ENCODE measurements at places on chromosomes 3 and 15. TPM values are rescaled to one million over a fixed set of nuclear protein-coding genes. Genes with fewer than 3 reads are reported as not detected.

- no peak for DNase-seq
These were observed 103.0 kb upstream of the HES1 start for GRCh38 chr3:194032828-194033435.

DNA sequence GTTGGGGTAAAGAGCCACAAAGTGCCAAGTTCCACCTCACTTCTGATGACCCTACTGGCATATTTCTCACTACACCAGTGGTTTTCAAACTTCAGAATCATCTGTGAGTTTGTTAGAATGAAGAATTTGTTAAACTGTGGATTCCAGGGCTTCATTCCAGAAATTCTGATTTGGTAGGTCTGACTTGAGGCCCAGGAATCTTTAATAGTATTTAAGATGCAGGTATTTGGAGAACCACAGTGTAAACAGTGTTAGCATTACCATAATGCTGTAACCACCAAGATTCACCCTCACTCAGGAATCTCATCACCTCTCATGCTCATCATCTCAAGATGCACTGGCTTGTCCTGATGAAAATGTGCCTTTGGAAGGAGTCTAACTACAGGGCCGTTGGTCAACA, 6.0 kb downstream of the KCNMB3 start:
- no peak for DNase-seq

GRCh38 chr15:95653361-95653805, 677.1 kb upstream of the NR2F2 start:
- DNase-seq: no peak

DNA sequence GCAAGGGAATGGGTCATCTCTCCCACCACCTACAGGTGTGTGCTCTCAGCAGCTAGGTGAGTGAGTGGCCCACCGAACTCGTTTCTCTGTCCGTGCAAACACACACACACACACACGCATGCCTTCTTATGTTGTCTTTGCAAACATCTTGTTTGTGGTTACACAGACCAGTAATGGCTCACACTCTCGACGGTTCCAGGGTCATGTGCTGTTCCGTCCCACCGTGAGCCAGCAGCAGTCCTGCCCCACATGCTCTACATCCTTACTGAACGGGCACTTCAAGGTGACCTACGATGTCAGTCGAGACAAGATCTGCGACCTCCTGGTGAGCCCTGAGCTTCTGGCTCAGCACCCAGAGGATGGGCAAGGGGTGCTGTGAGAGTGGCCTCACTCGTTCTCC, 4.3 kb downstream of the ITIH1 start:
- DNase-seq: no peak

DNA sequence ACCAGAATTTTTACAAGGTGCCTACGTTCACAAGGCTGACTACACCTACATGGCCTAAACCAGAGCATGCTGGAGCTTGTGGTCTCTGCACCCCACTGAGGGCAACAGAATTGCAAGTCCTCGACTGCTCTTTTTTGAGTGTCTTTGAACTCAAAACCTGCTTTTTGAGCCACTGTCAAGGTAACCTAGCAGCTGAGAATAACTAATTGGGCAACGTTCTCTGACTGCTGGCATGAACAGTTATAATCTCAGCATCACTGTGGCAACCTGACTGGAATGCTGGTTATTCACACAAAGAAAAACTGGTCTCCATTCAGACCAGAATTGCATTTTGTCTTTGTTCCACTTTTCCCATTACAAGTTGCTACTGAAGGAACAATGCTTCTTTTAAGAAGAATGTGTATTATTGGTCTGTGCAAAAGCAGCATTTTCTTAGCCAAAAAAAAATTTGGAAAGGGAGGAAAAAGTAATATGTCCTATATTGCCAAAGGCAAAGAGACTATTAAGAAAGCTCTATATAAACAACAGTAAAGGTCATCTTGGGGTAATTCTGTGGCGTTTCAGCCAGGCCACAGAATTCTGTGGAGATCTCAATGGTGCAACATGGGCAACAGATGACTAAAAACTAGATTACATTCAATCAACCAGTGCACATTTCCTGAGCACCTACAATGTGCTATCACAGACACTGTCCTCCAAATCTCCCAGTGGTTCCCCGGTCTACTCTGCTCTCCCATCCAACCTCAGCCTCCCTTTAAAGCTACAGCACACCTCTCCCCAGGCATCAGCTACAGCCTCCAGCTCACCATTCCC, 76.8 kb downstream of the TNIK start:
- no peak for DNase-seq

GRCh38 chr3:69462022-69462825, 76.3 kb upstream of the FRMD4B start:
- DNase-seq: no peak

DNA sequence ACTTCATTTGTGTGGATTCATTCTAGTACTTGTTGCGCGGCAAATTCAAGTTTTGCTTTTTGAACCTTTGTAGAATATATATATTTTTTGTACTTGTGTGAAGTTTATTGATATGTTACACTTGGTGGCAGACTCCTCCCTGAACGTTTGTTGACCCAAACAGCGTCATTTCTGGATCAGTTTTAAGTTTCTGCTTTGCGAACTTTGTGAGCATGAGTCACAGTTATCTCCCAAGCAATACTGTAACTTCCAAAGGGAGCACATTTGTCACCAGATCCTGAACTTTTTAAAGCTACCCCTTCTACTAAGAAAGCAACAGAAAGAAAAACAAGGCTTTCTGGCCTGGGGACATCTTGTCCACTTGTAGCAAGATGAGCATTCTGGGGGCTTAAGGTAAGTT, 74.8 kb upstream of the CACNA2D3 start:
- DNase-seq: no peak

DNA sequence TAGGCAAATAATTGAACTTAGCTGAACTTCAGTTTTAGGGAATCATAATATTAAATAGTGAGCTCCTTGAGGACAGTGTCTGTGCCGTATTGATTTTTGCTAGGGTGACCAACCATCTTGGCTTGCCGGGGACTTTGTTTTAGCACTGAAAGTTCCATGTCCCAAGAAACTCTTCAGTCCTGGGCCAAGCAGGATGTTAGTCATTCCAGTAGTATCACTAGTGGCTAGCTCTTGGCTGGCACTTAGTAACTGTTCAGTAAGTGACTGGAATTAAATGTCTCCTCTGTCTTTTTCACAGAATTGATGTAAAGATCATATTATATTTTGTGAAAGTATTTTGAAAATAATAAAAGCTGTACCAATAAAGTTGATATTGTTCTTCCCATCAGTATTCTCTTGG, 42.3 kb downstream of the RSRC1 start:
- no peak for DNase-seq

DNA sequence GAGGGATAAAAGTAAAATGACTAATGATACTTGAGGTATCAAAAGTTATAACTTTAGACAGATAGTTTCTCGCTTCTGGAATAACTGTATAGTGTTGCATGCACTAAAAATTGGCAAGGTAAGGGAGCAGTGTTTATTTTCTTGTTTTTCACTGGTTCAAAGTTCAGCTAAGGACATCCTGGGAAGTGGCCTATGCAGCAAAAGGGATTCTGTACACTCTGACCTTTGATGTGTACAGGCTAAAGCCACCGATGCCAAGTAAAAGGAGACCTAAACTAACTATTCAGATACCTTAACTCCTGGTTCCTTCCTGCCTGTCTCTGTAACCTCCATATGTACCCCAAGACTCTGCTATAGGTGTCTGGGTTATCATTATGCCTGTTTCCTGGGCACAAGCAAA, 1.7 kb downstream of the FBXO40 start:
- DNase-seq: no peak

GRCh38 chr3:67557848-67558355, 96.5 kb downstream of the SUCLG2 start:
- no peak for DNase-seq

GRCh38 chr15:76185716-76186115, 125.6 kb downstream of the ETFA start:
- DNase-seq: no peak

DNA sequence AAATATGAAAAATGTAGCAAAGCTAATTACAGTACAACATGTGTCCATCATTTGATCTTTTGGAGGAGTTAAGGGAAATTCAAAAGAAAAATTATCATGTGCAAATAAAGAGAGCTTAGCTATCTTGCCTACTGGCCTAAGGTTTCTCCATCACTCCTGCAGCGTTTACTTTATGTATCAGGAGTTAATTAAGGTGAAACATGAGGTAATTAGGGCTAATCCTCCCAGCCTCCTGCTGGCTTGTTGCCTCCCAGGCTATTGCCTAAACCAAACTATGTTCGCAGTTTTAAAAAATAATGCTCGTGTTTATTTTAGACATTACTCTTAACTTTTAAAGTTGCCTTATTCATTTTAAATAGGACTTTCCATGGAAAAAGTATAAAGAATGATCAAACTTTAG, 367.5 kb downstream of the ROBO2 start:
- DNase-seq: no peak

GRCh38 chr3:146131616-146132410, 29.2 kb downstream of the PLOD2 start:
- DNase-seq: no peak

DNA sequence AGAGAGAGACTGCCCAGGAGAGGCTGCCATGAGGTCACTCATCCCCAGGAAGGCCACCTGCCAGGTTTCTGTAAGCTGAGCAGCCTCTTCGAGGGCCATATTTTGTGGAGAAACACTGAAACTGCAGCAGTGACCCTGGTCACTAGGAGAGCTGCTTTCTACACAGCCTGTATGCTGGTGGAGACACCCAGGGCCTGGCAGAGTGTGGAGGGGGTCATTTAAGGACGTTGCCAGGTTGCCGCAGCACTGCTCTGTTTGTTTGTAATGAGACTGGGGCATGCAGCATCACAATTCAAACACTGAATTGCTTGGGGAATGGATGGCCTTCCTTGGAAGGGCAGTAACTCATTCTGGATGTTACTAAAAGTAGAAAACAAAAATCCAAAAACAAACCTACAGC, 104.9 kb upstream of the TRIM42 start:
- no peak for DNase-seq

- DNase-seq: no peak
These were observed 15.9 kb upstream of the SMAD3 start for GRCh38 chr15:67049351-67050044.

- DNase-seq: no peak
These were observed 660 bp upstream of the BCL2L10 start for GRCh38 chr15:52113235-52113634.

DNA sequence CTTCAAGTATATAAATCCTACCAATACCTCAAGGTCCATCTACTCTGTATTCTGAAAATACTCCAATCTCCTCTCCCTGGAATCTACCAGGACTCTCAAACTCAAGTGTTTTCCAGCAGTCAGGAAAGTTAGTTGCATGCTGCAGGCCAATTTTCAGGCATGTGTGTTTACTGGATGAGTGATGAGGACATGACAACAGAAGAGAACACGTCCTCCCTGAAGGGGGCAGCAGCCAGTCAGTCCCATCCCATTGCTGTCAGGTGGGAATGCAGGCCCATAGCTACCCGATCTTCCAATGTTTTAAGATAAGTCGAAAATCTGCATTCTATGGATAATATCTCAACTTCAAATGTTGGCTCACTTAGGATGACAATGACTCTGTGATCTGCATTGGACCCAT, 496.2 kb downstream of the FHIT start:
- DNase-seq: no peak

DNA sequence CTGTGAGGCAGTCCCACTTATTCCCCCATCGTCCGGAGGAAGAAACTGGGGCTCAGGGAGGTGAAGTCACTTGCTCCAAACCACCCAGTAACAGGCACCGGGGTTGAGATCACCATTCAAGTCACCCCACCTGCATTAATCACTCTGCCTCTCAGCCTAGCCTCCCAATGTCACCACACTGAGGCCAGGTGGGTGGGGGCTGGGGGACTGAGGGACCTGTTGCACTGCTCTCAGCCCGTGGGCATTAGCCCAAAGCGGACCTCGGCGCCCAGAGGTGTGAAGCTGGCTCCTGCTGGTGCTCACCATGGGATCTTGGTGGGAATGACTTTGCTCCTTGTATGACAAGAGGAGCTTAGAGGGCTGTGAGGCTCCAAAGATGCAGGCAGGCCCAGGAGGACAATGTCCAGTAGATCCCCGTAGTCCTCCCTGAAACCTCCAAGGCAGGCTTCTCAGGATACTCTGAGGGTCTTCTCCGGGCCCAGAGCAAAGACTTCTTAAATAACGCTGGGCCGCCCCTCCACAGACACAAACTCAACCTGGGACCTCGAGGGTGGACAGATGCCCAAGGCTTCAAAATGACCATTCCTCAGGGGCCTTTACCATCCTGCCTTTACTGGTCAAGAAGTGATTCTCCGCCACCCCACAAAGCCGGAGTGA, 1.7 kb downstream of the NT5DC2 start:
- DNase-seq: peak; percentile 63

GRCh38 chr3:96863129-96863740, 48.8 kb downstream of the EPHA6 start:
- no peak for DNase-seq

DNA sequence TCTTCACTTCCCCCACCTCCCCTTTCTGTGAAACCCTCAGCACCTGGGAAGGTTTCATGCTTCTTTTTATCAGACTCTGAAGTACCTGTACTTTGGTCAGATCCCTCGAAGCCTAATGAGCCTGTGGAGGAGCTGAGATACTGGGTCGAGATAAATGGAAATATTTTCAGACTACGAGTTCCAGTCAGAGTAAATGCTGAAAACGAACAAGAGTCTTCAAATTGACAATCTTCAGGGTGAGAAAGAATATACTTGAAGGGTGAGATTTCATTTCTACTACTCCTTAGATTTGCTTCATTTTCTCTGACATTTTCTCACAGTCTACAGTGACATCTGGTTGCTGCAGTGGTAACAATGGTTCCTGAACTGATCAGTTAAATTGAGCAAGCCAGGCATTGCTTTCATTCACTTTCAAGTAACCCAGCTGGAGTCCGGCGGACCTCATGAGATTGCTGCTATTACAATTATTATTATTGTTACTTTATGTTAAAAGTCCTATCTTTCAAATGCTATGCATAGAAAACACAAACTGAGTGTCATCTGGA, 337.2 kb downstream of the VGLL3 start:
- no peak for DNase-seq

- DNase-seq: no peak
These were observed 521.2 kb downstream of the SHQ1 start for GRCh38 chr3:72327008-72327407.

- no peak for DNase-seq
These were observed 141.0 kb downstream of the LPP start for GRCh38 chr3:188294823-188295487.

DNA sequence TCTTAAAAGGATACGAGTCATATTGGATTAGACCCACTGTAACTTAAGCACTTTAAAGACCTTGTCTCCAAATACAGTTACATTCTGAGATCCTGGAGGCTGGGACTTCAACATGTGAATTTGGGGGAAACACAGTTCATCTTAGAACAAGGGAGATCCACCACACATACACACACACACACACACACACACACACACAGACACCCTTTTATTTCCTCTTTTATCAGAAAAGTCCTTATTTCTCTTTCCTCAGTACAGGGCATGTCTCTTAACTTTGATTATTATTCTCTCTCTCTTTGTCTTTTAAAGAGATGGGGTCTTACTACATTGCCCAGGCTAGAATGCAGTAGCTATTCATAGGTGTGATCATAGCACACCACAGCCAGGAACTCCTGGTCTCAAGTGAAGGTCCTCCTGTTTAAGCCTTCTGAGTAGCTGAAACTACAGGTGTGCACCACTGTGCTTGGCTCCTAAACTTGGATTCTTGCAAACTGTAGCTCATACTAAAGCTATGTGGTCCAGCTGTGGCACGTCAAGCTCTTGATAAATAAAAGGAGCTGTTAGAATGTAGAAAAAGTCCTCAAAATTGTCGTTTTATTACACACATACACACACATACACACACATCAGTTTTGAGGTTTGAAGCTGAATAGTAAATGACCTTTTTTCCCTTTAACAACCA, 7.4 kb downstream of the GOLM2 start:
- no peak for DNase-seq

Gene UBAP1L
- 1.5 TPM for total RNA-seq

Gene CASR
- total RNA-seq: not detected

Gene MNS1
- 1.0 TPM for total RNA-seq

Gene EEF1AKMT4
- 1.7 TPM for total RNA-seq

Gene SLC22A13
- not detected for total RNA-seq

Gene ACOX2
- total RNA-seq: 33.4 TPM

Gene ZPLD1
- not detected for total RNA-seq
